ENCODE measurements at places on chromosomes 5 and 9.

DNA sequence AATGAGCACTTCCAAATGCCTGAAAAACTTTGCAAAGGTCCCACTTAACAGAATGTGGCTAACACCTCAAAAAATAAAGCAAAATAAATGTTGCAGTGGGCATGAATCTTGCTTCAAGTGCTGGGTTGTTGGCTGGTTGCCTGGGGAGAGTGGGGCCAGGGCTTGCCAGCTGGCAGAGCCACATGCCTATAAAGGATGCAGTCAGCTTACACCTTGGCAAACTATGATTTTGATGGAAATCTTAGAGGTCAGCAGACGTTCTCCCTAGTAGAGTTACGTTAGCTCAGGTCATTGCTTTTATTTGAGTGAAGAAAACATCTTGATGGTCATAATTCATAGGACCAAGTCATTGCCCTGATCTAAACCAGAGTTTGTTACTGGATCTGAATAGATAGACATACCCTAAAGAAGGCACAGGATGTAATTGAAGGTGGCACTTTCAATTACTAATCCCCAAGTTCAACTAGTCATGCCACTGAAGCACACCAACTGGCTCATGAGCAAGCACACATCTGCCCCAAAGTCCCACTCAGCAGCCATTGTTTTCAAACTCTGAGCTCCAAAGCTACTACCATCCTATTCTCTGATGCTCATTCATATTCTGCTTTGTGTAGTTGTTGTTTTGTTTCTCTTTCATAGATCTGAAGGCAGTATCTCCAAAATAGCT is 51.2 kb upstream of the ZSWIM6 start:
- no peak for DNase-seq

DNA sequence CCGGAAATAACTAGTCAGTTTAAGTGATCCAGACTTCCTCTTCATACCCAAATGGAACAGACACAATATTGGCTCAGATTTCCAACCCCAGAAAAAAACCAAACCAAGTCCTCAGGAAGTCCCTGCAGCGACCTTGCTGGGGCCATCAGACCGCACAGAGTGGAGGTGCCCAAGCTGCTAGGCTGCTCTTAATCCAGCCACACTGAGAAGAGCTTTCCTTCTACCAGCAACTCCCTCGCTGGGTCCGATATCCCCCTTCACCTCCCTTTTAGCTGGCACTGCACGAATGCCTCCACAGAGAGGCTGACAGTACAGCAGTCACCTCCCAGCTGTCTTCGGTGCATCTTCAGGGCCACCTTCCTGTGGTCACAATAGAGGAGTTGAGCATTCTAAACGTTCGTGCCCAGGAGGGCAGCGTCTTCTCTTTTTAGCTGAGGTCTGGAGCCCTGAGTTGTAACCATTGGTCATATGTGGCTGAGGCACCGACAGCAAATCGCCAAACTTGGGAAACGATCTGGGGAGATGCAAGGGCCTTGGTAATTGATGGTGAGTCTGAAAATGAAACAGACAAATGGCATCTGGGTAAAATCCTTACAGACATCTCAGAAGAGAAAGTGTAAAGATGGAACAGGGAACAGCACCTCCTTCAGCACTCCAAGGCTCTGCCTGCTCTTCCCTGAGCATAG is 5.7 kb downstream of the NAIF1 start:
- DNase-seq = peak; percentile 30

GRCh38 chr5:10418654-10419345 is 22.9 kb upstream of the ROPN1L start:
- DNase-seq = no peak

DNA sequence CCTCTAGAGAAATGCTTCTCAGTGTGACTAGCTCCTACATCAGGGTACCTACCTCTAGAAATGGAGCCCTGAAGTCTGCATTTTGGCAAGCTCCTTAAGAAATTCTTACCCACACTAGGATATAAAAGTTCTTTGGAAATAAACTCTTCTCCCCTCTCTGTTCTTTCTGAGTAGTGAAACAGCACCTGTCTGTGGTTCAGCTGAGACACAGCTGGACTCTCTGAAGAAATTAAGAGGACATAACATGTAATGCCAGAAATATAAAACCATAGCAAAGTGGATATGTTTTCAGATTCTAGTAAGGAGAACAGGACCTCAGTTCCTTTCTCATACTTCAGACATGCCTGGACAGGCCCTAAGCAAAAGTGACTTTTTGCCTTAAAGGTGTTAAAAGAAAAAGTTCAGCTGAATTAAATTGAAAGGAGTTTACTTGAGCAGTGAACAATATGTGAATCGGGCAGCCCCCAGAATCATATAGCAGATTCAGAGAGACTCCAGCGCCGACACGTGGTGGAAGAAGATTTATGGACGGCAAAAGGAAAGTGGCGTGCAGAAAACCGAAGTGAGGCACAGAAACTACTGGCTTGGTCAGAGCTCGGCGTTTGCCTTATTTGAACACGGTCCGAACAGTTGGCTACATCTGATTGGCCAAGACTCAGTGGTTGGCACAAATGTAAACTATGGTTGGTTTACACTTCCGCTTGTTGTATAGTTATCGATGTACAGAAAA is 64.5 kb downstream of the PRKACG start:
- no peak for DNase-seq

All from CD4-positive, alpha-beta T cell treated with Interleukin-4 for 1 hour (primary cell).